Cortex of kidney (tissue), 1 donor: ENCODE measurements at places on chromosomes 16 and 17.

DNA sequence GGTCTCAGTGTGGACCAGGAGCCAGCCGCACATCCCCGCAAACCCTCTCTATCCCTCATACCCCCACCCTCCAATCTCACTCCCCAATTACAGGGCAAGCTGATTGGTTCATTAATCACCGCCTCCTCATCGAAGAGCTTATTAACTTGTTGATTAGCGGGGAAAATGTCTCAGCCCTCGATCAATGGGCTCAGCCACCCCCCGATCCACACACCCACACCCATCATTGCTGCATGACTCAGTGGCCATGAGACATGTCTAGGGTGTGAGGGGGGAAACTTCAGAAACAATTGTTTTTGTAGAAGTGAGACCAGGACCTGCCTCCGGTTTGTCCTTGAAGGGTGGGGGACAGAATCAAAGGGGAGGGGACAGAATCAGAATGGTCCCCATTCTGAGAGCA lies 2.5 kb upstream of the PYY start:
- no peak for DNase-seq

- no peak for DNase-seq
Observed at GRCh38 chr16:23807028-23807427, 28.8 kb upstream of the PRKCB start.

- no peak for DNase-seq
Observed at GRCh38 chr16:12627394-12627793, 176.3 kb downstream of the CPPED1 start.

DNA sequence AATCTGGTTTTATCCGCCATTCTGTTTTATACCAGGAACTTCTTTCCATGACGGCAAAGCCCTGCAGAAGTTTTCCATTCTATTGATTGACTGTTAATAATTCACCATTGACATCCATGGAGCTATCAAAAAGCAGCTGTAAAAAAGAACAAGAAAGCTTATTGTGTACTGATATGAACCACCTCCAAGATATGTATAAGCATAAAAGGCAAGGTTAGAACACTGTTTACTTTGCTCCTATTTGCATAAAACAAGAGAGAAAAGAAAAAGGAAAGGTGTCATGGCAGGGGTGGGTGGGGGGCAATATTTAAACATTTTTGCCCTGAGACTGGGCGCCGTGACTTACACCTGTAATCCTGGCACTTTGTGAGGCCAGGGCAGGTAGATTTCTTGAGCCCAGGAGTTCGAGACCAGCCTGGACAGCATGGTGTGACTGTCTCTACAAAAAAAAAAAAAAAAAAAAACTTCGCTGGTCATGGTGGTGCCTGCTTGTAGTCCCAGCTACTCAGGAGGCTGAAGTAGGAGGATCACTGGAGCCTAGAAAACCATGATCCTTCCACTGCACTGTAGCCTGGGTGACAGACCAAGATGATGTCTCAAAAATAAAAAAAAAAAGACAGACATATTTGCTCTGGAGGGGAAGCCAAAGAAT lies 52.5 kb downstream of the TMEM114 start:
- no peak for DNase-seq

- no peak for DNase-seq
Observed at GRCh38 chr17:6000426-6000825, 69.8 kb upstream of the WSCD1 start.

DNA sequence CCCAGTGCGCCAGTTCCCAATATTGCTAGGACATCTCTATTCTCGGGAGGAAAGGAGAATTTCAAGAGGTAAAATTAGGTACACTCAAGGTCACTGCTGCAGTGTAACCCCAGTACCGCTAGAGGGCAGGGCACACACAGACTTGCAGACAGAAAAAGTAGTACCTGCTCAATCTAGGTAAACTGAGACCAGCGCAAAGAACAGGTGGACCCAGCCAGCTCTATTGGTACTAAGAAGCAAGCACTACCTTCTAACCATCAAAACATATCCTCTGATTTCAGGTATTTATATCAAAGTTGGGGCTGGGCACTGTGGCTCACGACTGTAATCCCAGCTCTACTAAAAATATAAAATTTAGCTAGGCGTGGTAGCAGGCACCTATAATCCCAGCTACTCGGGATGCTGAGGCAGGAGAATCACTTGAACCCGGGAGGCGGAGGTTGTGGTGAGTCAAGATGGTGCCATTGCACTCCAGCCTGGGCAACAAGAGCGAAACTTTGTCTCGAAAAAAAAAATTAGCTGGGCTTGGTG lies 3.6 kb upstream of the WDR81 start:
- DNase-seq, result no peak

DNA sequence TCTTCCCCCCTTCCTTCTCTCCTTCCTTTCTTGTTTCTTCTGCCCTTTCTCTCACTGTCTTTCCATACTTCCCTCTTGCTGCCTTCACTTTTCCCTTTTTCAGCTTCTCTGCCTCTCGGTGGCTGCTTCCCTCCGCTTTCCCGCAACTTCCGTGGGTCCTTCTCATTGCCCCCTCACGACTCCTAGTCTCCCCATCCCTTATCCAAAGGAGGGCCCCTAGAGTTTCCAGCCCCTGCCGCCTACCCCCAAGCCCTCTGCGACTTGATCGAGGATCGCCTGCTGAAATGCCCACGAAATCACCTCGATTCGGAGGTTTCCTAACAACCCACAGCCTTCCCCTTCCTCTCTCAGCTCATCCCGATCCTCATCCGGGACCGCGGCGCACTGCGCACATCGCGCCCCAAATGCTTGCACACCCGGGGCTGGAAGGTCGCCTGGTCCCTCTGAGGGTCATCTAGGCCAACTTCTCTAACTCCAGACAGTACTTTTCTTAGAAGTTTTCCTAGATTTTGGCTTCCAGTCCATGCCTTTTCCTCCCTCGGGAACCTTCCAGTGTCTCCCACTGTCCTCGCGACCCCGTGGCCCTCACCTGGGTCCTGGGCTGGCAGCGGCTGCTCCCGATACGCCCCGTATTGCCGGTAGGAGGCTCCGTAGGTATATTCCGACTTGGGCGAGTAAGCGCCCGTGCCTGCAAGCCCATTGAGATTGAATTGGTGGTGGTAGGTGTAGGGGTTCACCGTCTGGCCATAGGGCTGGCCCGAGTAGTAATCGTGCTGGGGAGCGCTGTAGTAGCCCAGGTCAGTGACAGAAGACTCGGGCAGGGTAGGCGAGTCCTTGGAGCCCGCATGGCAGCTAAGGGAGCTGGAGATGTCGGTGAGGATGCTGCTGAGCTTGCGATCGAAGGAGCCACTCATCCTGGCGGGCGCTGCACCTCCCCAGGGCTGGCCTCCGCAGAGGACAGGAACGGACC lies 654 bp downstream of the DLX3 start:
- no peak for DNase-seq

- DNase-seq, result no peak
Observed at GRCh38 chr17:66835476-66835875, 559 bp downstream of the CACNG5 start.

- DNase-seq, result no peak
Observed at GRCh38 chr16:18839555-18839954, 38.2 kb upstream of the ARL6IP1 start.

DNA sequence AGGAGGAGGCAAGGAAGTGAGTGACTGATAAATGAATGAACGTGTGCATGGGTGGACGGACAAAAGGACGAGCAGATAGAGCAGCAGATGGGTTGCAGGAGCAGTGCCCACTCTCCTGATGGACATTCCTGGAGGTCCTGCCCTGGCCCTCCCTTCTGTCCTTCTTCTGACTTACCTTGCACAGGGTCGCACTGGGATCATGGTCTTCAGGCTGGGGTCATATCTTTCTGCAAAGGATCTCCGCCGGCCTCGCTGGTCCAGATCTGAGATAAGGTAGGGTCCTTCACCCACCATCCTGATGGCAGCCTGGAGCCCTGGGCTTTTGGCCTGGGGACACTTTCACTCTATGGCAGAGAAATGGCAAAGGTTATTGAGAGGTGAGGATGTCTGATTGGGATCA lies 9.7 kb downstream of the ABCC12 start:
- no peak for DNase-seq

DNA sequence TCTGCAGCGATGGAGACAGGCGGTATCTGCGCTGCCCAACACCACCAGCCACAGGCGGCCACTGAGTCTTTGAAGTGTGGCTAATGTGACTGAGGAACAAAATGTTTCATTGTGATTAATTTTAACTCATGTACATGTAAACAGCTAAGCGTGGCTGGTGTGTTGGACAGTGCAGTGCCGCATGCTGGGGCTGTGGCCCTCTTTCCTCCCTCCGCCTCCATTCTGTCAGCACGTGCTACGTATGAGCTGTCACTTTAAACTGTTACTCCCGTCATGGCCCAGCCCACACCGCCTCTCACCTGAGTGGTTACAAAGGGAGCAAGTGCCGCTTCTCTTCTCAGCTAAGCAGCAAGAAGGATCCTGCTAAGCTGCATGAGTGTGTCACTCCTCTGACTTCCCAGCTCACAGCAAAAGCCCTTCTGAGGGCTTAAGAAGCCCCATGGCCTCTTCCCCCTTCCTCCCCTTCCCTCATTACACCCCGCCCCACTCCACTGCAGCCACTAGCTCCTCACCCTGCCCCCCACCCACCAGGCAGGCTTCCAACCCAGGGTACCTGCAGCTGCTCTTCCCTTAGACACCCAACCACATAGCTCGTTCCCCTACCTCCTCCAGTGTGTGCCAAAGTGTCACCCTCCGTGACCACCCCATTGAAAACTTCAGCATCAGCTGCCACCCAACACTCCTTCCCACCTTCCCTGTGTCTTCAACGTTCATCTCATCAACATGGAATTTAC lies 15.0 kb downstream of the HASPIN start:
- no peak for DNase-seq

GRCh38 chr17:68954146-68954896 lies 871 bp downstream of the ABCA8 start:
- DNase-seq, result no peak

- no peak for DNase-seq
Observed at GRCh38 chr16:58393138-58393504, 850 bp downstream of the GINS3 start.

DNA sequence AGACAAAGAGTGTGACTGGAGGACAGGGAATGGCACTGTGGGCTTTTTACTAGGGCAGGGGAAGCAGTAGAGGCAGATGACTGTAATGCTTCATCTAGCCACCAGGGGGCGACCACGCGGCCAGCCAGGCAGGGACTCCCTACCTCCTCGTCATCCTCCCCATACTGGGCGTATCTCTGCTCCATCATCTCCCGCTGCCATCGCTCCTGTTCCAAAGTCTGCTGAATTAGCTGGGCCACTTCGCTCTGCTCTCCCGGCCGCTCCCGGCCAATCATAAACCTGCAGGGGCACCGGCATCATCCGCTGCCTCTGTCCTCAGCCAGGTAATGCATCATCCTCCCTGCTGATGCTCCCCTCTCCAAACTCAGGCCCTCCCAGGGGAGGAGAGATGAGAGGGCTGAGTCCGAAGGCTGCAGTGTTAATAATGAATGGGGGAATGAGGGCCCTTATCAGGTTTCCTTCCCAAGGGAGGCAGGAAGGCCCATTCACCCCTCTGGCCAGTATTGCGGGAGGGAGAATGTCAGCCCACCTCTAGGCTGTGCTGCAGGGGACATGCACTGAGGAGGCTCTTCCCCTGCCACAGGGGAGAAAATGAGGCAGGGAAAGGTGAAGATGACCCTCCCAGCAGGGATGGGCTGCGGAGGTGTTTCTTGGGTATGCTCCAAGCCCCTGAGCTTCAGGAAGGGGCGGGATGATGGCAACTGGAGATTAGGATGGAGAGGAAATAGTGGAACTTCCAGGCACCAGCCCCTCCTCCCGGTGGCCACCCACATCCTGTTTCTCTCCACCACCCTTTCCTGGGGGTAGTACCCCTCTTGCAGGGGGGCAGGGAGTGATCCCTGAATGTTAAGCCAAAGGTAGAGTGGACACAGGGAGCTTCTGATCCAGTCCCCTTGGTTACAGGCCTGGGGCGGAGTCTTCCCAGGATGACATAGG lies 10.3 kb upstream of the SAMD14 start:
- no peak for DNase-seq

DNA sequence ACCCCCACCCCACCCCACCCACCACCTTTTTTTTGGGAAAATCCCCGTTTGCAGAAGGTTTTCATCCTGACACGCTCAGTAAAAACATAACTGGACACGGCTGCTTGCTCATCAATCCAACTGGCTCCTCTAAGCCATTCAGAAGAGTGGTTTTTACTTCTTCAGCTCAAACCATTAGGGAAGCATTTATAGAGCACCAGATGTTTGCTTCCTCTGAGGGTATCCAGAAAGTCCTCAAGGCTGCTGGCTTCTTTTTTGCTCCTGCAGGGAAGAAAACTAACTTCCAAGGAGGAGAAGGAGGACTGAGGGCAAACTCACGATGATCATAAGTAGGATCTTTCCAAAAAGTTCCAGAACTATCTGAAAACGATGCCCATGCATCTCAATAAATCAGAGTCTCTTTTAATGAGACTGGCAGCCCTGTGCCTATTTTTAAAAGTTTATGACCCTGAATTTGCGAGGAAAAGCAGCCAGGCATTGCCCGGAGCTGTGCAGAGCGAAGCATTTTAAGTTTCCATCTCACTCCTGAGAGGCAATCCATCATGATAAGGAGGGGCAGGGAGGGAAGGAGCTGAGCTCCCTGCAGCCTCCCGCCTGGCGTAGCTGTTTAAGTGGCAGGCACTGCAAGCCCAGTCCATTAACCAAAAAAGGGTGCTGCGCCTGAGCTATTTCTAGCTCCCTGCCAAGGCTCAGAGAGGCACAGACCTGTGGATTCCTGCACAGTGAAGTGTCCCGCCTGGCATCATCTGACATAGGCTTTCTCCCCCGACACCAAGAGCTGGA lies 146.3 kb upstream of the FOXF1 start:
- no peak for DNase-seq

DNA sequence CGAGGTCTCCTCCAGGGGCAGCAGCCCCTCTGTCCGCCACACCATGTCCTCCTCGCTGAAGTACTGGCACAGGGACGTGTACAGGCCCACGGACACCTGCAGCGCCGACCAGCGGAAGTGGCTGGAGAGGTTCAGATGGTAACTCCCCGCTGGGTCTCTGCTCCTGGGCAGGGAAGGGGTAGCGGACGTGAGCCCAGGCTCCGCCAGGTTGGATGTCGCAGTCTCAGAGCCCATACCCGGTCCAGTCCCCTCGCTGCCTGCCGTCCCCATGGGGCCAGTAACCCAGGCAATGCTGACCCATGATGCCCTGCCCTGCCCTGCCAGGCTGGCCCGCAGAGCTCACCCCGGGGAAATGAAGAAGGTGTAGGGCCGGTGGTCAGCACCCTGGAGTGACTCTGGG lies 33.2 kb downstream of the PKD1 start:
- DNase-seq, result no peak

DNA sequence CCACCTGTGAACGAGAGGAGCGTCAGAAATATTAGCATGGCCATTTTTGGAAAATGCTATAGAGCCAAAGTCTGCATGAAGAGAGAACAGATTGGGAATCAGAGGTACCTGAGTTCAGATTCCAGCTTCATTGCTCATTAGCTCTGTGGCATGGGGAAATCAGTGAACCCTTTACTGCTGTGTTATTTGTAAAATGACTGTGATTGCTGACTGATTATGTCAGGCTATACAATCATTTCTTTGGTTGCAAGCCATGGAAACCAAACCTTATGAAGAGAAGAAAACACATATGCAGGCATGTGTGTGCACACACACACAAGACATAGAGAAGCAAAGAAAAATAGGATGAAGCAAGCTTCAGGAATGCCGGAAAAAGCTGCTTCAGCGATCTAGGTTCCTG lies 101.4 kb upstream of the HSBP1 start:
- DNase-seq, result no peak
